ENCODE measurements at places on chromosomes 4 and X.

DNA sequence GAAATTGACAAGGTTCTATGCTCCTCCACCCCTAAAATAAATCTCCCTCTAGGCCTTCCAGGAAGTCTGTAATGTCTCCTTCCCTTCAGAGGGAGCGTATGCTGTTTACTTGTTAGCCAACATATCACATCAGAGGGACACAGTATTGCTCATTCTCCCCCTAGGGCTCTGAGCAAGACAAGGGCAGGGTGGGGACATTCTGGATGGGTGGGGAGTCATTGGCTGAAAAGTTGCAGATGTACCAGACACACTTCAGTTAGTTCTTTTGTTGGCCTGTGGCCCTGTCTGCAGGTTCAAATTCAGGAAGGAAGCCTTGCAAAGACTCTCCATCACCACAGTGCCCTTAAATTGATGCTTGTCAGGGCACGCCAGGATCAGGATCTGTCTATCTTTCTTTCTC lies 106.3 kb upstream of the TEX13D start:
- no peak for DNase-seq

DNA sequence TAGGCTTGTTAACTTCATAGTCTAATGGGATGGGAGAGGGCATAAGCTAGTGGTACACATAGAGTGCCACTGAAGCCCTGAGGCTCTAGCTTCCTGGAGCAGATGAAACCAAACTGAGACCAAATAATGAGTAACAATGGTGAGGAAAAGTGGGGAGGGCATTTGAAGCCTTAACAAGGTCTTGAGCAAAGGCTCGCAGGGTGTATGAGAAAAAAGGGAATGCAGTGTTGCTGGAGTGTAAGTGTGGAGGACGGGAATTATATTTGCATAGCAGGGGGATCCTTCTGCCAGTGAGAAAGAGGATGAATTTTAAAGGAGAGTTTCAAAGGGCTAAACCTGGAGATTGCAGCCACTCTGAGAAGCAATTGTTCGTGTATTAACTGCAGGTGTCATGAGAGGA lies 263.1 kb downstream of the ANK2 start:
- DNase-seq, result no peak

DNA sequence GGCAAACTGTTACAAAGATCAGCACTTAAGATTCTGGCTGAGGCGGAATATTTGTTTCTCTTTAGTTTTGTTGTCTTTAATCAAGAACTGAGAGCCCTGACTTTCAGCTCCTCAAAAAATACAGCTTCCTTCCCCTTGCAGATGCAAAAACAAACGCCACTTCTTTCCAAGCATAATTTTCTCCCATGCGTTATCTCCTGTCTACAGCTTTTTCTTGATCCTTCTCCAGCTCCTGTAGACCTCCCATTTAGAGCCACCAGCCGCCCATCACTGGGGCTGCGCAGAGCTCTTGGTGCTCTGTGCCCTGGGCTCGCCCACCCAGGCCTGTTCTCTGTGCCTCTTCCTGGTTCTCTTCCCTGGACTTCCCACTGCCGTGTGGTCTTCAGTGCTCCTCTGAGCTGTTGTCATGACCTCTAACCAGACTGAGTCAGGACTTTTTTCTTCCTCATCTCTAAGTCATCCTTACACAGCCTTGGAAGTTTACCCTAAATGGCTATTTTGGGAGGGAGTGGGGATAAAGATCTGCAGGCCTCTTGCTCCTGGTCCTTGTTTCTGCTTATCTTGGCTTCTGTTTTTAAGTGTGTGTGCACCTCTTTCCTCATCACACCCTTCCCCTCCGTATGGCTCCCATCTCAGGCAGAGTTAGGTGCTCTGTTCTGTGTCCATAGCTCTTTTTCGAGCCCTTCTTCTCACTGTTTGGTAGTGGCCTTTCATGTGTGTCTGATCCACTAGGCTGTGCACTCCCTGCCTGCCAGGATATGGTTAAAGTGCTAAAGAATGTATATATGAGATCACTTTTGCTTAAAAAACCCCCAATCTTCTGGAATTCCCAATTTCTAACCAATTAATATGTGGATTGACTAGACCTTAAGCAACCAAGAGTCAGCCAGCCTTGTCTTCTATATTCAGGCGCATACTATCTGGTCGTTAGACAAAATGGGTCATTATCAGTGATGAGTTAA lies 122.5 kb downstream of the PTTG2 start:
- no peak for DNase-seq

GRCh38 chr4:53712408-53713020 lies 121.2 kb upstream of the LNX1 start:
- no peak for DNase-seq

Measured in stimulated activated CD4-positive, alpha-beta T cell treated with anti-CD3 and anti-CD28 coated beads, Interleukin-4, amount 100 ng/mL, for 24 hours (primary cell).